ENCODE measurements at places on chromosomes 2 and 18.

DNA sequence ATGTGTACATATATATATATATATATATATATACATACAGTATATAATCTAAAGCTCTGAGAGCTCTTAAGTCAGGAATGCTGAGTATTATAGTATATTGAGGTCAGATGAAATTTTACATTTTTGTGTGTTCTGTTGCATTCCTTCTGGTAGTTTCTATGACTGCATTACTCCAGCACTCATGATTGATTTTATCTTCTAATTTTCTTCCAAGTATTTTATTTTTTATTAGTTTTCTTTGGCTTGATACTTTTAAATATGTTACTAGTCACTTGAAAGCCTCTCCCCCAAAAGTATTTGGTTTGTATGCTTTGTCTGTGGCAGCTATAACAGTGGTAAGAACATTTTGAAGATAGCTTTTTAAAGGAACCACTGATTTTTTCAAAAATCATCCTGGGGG, 25.0 kb downstream of the METTL21A start:
- no peak for DNase-seq

- DNase-seq: no peak
Measured at GRCh38 chr2:150215041-150215440, 272.4 kb downstream of the RND3 start.

- DNase-seq: no peak
Measured at GRCh38 chr2:146931109-146931508, 913.7 kb upstream of the ACVR2A start.

DNA sequence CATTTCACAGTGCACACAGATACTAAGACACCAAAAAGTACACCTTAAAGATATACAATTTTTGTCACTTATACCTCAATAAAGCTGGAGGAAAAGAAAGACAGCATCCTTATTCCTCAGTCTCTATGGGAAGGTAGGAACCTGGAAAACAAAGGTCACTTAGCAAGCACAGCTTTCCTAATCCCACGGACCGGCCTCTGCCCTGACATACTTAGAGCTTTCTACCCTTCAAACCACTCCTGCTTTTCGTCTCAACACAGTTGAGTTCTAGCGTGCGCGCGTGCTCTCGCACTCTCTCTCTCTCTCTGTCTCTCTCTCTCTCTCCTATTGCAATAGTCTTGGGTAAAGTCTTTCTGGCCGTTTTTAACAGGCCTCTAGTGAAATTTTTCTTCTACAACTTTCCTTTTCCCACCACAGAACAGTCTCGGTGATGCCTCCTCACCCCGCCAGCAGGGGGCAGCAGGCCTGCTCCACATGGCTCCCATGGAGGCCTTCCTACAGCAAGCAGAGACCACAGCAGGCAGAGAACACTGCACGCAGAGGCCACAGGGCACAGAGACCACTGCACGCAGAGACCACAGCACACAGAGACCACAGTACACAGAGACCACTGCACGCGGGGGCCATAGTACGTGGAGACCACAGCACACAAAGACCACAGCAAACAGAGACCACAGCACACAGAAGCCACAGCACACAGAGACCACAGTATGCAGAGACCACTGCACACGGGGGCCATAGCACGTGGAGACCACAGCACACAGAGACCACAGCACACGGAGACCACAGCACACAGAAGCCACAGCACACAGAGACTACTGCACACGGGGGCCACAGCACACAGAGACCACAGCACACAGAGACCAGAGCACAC, 106.9 kb downstream of the FBXO15 start:
- peak; percentile 27 for DNase-seq

DNA sequence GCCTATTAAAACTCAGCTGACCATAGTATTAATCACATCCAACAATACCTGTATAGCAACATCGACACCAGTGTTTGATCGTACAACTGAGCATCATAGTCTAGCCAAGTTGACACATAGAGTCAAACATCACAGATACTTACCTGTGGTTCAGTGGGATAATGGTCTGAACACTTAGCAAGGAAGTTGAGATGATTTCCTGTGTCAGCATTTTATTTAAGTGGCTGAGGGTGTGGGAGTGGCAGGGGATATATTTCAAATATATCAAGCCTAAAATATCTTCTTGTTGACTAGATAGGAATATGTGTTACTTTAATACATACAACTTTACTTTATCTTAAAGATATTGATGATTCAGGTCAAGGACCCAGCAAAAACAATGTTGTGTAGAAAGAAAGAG, 1038.6 kb downstream of the TSN start:
- no peak for DNase-seq

- DNase-seq: no peak
Measured at GRCh38 chr2:59892398-59892797, 661.1 kb downstream of the BCL11A start.

GRCh38 chr2:101790857-101791256, 93.3 kb downstream of the MAP4K4 start:
- DNase-seq: no peak

- no peak for DNase-seq
Measured at GRCh38 chr2:26873286-26873983, 25.5 kb downstream of the DPYSL5 start.

- no peak for DNase-seq
Measured at GRCh38 chr2:195092341-195092740, 564.7 kb upstream of the SLC39A10 start.

DNA sequence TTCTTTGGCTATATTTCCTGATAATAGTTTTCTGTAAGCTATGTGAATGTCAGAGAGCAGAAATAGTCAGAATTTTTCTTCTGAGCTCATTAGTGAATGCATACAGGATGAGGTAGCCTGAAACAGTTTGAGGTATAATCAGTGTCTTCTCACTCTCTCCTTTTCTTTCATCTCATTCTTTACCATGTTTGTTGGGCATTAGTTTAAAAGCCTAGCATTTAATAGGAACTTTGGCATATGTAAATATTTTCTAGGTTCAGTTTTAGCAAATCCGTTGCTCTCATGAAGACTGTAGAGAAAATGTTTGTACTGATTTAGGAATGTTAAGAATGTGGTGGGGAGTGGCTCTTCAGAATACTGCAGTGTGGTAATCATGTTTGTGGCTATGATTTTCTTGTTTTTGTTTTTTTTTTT, 119.4 kb downstream of the PARD3B start:
- no peak for DNase-seq

GRCh38 chr2:119682578-119682977, 3.6 kb downstream of the TMEM177 start:
- DNase-seq: no peak

- peak; percentile 6 for DNase-seq
Measured at GRCh38 chr2:105329197-105329554, 359 bp downstream of the TGFBRAP1 start.

DNA sequence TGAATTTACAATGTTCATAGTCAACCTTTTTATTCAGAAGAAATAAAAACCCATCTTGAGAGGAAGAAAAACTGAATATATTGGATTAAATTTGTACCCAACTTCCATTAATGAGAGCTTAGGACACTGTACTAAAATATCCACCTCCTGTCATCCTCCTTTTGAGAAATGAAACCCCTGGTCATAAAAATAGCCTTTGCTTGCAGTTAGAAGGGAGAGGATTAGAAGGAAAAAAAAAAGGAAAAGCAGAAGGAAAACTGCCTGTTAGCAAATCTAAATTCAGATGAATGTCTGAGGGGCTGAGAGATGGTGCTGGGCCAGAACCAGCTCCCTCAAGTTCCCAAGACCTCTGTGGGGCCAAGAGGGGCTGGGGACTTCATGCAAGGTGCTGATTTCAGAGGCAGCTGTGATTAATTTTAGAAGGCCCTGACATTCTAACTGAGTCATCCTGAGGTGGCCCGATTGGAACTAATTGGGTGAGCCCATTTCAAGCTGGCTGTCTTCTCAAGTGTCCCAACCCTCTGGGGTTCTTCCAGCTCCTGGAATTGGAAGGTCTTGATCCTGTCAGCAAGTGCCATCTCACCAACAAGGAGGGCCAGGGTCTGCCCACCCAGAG, 38.4 kb upstream of the BIN1 start:
- no peak for DNase-seq

DNA sequence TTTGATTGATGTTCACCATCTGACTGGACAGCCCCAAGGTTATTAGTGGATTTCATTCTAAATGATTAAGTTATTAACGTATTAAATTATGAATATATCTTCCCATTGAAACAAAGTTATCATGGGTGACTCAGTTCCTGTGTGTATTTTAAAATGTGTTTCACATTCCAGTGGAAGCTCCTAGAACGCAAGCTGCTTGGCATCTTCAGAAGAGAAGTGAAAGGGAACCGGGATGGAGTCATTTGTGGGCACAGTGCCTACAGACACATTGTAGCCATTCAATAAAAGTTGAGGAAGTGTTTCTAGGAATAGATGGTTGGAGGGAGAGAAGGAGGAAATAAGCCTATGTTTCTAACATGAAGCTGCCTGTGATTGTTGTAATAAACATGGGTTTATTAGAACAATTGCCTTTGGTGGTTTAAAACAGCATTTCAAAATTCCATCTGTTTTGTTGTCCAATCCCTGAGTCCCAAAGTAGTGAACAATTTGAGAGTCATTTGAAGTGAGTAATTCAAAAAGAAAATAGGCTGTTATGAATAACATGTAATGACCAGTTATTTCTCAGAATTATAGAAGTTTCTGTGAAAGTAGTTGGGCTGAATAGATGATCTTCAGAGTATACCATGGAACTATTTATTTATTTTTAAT, 143.5 kb downstream of the PKP4 start:
- DNase-seq: no peak

DNA sequence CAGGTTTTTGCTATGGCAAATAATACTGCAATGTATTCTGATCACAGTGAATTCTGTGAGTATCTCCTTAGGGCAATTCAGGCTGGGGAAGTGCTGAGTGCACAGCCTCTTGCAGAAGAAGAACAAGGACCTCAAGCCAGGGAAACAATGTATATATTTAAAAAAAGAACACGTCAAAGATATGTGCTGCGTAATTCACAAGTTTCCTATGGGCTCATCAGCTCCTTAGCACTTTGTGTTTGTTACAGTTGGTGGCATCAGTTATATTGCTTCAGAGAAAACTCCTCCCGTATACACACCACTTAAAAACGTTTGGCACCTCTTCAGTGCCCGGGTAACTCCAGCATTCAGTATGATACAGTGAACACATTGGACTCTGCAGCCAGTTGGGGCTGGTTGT, 16.5 kb upstream of the MARCO start:
- no peak for DNase-seq

GRCh38 chr2:19838616-19839015, 63.2 kb downstream of the TTC32 start:
- no peak for DNase-seq

GRCh38 chr2:216807857-216808272, 52.0 kb downstream of the TNP1 start:
- no peak for DNase-seq

- no peak for DNase-seq
Measured at GRCh38 chr2:212709280-212709679, 170.7 kb upstream of the ERBB4 start.

- no peak for DNase-seq
Measured at GRCh38 chr2:18198677-18199076, 320.2 kb downstream of the KCNS3 start.

DNA sequence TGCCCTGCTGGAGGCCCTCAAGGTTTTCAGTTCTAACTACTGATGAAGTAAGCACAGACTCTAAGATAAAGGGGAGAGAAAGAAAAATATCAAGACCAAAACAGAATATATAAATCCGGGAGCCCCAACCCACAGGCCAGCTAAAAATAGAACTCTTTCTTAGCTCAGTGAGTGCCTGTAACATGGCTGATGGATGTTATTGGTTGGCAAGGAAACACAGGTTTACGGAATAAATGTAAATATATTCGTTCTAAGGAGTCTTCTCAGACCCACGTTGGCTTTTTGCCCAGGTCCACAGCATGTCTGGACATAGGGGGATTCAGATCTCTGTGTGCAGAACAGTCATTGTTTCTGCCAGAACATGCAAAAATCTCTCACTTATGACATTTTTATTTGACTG, 139.0 kb upstream of the SERPINE2 start:
- DNase-seq: no peak

DNA sequence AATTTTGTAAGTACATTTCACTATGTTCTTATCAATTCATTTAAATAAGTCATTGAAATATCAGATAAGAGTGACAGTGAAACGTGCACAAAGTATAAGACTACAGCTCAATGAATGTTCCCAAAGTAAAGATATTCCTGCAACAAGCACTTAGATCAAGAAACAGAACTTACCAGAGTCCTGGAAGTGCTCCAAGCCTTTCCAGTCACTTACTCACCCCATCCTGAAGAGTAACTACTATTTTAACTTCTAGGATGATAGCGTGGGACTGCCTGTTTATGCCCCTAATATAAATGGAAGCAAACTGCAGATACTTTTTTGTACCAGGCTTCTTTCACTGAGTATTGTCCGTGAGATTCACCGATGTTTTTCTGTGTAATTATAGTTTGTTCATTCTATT, 768.9 kb downstream of the SLC4A3 start:
- no peak for DNase-seq

DNA sequence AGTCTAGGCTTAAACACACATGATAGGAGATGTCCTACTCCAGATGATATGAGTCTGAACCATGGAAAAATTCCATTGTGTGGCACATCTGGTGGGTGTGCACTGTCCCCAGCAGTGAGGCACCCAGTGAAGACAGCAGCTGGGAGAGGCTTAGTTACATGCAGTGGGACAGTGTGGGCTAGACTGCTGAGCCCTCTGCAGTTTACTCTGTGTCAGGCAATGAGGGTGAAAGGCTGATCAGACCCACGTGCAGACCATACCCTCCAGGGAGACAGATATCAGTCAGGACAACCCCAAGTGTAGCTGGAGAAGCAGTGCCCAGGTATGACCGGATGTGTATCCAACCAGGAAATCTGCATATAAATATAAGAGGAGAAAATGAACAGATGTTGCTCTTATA, 13.4 kb downstream of the IL37 start:
- no peak for DNase-seq

DNA sequence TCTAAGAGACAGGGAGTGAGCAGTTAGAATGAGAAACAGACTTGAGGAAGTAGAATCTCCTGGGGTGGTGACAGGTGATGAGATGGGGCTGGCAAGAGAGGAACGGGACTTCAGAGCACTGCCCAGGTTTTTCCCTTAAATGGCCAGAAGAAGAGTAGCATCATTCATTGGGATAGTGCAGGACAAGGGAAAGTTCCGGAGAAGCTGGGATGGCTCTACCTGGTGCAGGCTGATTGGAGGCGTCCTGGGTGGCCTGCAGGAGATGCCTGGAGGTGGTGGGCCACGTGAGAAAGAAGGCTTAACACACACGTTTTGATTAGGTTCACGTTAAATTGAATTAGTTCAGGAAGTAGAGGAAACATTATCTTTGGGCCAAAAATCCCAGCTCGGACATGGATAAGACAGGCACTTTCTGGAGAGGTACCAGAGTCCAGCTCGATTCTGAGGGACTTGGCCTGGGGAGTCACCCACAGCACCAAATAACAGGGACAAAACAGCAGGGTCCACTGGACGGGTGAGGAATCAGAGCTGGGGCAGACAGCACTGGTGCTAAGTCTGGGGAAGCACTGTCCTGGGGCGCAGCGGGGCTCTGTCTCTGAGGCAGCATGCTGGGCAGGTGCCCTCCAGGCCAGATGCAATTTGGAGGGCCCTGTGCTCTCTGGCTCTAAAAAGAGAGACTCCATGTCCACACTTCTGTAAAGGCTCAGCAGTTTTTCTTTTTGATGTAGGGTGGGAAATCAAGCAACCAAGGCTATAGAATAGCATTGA, 512.3 kb upstream of the RAB6C start:
- DNase-seq: no peak

GRCh38 chr2:46181789-46182530, 115.2 kb upstream of the EPAS1 start:
- no peak for DNase-seq
